ENCODE measurements at places on chromosomes 2 and 18.

- DNase-seq, result no peak
Measured at GRCh38 chr2:113791697-113792590, 35.5 kb upstream of the SLC35F5 start.

- DNase-seq, result no peak
Measured at GRCh38 chr2:127721311-127721977, 20.1 kb downstream of the SFT2D3 start.

DNA sequence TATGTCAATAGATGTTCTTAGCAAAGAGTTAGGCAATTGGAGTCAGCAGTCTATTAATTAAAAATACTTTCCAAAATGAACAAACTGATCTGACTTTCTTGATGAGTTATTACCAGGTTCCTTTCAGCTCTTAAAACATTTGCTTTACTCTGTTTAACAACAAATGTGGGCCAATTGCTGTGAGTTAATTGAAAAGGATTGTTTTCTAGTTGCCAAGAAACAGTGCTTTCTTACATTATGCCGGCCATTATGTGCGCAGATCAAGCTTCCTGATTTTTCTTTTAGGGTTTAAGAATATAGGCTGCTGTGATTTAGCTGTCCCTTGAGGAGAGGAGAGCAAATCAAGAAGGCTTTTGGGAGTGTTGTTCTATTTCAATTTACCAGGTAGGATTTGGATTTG is 50.5 kb upstream of the ITPRID2 start:
- DNase-seq, result no peak

DNA sequence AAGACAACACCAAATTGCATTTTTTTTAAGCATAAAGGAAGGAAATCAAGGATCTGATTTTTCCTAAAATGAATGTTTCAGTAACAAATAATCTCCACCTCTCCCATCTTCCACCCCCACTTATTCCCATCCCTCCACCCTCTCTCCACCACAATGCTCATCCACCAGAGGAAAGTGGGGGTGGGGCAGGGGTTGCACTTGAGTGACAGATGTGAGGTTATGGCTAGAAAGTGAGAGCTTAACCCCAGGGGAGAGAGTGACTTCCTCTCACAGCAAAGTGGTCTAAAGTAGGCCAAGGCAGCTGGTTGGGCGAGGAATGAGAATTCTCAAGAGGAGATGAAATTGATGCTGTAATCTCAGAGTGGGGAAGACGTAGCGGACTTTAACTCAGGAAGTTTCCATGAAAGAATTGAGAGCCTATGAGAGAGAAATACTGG is 104.7 kb downstream of the HNRNPLL start:
- no peak for DNase-seq

GRCh38 chr18:44723411-44723810 is 42.7 kb downstream of the SETBP1 start:
- DNase-seq, result no peak

GRCh38 chr2:66566726-66567399 is 131.9 kb downstream of the MEIS1 start:
- no peak for DNase-seq

GRCh38 chr2:163528640-163529217 is 207.1 kb downstream of the FIGN start:
- DNase-seq, result no peak

GRCh38 chr2:237156031-237156856 is 70.6 kb downstream of the COPS8 start:
- DNase-seq, result no peak

DNA sequence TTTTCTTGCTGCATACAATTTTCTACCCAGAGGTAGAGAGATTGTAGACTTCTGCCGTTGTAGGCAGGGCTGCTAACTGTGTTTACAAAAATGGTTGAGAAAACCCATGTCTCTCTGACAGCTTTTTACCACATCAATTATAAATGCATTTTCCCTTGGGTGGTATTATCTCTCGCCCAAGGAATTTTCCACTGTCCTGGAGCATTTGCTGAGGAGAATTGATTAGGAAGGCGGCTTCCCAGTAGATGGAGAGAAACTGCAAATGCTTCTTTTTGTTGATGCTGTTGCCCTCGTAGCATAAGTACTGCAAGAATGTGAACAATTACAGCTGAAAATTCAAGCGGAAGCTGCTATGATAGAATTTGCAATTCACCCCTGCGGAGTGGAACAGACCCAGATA is 1007.7 kb upstream of the KLHL29 start:
- DNase-seq, result no peak

- DNase-seq, result peak; percentile 12
Measured at GRCh38 chr2:177239932-177240630, 24.4 kb downstream of the NFE2L2 start.

DNA sequence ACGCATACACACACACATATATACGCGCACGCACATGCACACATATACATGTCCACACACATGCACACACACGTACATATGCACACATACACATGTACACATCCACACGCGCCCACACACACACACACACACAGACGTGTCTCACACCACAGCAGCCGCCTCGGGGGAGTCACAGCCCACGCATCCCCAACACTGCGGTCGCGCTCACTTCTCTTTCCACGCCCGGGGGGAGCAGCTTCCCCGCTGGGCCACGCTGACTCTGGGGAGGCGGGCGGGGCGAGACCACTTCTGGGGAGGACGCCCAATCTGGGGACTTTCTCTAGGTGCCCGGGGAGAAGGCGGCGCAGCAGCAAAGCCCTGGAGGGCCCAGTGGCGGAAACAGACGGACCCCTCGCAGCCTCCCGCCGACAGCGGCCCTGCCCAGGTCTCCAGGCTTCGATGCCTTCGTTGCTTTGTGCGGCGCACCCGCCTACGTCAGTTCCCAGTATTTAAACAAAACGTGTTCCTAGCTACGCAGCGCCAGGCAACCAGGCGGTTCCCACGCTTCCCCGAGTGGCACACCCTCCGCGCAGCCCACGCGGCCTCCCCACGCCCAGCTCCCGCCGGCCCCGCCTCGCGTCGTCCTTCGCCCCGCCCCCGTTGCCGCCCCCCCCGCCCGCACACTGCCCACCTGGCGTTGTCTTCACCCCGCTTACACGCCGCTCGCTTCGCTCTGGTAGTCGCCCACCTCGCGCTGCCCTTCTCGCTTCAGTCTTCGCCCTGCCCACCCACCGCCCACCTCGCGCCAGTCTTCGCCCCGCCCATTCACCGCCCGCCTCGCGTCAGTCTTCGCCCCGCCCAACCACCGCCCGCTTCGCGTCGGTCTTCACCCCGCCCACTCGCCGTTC is 810 bp upstream of the RBFA start:
- no peak for DNase-seq

- DNase-seq, result peak; percentile 17
Measured at GRCh38 chr2:176118601-176119339, 2.2 kb downstream of the HOXD10 start.

DNA sequence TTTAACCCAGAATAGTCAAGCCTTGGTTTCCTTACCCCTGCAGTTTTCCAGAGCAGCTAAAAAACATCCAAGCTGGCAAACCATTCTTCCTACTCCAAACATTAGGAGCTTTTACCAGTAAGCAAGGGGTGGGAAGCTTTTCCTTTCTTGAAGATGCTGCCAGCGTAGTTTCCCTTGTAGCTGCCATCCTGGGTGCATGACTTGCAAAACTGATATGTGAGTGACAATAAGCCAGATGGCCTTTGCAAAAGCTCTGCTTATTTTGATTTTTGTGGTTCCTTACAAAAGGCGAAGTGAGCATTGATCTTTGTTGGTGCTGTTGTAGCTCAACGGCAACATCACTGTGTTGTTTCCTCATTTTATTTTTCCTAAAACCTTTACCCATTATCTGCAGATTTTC is 138.8 kb downstream of the WDSUB1 start:
- no peak for DNase-seq

- no peak for DNase-seq
Measured at GRCh38 chr18:48540251-48541025, 1.6 kb downstream of the CTIF start.

DNA sequence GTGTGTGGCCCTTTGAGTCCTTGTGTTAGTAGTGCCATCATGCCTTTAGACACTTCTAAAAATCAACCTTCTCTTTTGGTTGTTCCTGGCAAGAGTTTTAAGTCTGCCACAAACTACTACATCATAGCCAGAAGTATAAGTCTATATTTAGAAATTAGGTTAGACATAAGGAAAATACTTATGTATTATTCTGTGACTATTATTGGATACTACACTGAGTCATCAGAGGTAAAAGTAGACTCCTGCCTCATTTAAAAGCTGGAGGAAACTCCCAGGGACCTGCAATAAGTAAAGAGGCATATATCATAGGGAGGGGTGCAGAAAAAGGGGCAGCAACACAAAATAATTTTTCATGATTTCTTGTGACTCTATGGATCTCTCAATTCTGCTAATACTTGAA is 99.4 kb upstream of the OSR1 start:
- no peak for DNase-seq

- DNase-seq, result no peak
Measured at GRCh38 chr2:38704664-38705063, 38.8 kb downstream of the GALM start.

GRCh38 chr2:229348128-229348527 is 77.0 kb upstream of the PID1 start:
- DNase-seq, result no peak

DNA sequence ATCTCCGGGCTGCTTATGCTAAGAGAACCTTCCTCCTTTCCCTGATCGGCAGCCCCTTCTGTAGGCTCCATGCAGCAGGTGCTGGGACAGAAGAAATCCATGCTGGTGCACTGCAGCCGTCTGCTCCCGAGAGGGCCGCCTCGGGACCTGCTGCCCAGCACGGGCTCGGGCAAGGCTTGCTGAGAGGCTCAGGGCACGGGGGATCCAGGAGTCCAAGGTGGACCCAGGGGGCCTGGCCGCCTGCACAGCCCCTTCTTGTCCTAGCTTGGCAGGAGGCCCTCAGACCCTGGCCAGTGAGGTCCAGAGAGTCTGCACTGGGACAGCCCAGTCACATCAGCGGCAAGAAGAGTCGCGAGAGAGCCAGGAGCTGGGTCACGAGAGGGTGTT is 13.3 kb upstream of the DUSP2 start:
- DNase-seq, result no peak

GRCh38 chr2:226483143-226483542 is 316.5 kb downstream of the IRS1 start:
- DNase-seq, result no peak

DNA sequence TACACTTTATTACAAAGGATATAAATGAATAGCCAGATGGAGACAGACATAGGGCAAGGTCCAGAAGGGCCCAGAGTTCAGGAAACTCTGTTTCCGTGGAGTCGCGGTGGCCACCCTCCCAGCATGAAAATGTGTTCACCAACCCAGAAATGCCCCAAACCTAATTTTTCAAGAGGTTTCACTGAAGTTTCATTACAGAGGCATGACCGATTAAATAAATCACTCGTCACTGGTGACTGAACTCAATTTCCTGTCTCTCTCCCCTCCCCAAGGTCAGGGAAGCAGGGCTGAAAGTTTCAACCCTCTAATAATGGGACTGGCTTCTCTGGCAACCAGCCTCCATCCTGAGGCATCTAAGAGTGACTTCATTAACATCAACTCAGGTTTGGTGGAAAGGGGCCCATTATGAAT is 22.4 kb downstream of the USP40 start:
- DNase-seq, result no peak

DNA sequence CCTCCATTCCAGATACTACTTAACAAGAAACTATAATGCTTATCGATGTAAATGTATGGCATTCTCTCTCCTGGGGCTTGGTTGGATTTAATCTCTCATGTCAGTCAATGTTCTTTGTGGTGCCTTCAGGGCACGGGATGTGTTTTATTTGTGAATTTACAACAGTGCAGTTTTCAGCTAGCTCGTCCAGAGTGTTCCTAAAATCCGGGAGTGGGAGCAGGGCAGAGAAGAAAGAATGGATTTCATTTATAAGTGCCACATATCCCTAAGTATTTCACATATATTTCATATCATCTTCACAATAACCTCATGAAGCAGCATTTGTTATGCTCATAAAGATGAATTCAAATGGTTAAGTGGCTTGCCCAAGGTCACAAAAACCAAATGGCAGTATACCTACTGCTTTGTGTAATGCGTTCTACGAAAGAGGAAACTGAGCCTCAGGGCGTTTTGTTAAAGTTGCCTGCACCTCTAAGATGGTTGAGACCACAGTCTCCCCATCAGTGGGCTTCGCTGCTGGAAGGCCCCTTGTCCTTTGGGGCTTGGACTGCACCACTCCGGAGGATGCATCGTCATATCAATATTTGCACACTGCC is 134.7 kb upstream of the MGAT5 start:
- DNase-seq, result no peak

DNA sequence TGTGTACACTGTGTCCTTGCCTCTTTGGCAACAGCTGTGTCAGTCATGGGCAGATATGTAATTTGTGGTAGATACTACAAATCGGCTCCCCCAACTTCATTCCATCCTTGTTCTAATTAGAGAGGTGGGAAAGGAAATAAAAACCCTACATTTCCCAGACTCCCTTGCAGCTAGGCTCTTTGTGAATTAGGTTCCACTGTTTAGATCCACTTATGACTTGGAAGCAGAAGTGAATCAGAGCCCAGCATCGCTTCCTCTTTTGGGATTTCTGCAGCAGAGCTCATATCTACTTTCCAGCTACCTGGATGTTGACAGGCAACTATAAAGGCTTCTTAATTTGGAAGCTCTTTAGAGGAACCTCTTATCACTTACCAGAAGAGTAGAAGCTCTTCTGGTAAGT is 34.1 kb upstream of the NARS1 start:
- DNase-seq, result no peak

DNA sequence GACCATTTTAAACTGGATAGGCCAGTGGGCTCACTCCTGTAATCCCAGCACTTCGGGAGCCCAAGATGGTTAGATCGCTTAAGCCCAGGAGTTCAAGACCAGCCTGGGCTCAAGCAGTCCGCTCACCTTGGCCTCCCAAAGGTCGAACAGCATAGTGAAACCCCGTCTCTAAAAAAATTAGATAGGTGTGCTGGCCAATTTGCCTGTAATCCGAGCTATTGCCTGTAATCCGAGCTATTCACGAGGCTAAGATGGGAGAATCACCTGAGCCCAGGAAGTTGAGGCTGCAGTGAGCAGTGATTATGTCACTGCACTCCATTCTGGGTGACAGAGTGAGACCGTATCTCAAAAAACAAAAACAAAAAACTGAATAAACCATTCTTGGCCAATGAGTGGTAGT is 52.6 kb upstream of the EMILIN2 start:
- DNase-seq, result no peak

- no peak for DNase-seq
Measured at GRCh38 chr2:31202833-31203232, 14.5 kb downstream of the CAPN14 start.

Data from NCI-H774 (cell line).